ENCODE measurements at places on chromosomes 1 and 21.

DNA sequence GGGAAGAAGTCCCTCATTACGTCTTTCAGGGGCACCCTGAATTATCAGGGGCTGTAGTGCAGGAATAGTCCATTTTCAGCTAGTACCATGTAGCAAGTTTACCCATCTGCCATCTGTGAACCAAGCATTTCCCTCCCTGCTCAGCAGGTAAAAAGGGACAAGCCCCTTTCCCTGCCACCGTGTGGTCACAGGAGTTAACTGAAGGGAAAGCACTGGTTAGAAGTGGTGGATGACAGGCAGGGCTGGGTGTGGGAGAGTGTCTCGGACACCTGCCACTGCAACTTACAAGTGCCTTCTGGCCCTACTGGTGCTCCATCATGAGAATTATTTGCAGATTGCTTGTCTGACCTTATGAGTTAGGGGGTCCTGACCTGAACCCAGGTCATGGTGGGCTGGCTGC lies 32.0 kb upstream of the IGSF5 start:
- DNase-seq: no peak

DNA sequence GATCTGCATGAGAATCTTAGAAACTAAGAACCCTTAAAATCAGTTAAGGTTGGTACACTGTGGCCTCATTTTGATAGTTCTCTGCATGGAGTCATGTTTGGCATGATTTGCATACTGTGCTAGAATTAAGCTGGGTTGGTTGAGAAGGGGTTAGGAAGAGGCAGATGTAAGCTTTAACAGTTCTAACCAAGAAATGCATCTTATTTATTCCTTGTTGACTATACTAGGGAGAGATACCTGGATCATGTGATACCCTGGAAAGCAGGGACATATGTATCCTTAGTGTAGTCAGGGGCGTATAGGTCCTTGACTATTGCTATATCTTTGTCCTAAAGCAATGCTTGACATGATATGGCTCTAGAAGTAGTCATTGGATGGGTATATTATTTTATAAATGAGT lies 41.0 kb downstream of the CDC42 start:
- DNase-seq: no peak

DNA sequence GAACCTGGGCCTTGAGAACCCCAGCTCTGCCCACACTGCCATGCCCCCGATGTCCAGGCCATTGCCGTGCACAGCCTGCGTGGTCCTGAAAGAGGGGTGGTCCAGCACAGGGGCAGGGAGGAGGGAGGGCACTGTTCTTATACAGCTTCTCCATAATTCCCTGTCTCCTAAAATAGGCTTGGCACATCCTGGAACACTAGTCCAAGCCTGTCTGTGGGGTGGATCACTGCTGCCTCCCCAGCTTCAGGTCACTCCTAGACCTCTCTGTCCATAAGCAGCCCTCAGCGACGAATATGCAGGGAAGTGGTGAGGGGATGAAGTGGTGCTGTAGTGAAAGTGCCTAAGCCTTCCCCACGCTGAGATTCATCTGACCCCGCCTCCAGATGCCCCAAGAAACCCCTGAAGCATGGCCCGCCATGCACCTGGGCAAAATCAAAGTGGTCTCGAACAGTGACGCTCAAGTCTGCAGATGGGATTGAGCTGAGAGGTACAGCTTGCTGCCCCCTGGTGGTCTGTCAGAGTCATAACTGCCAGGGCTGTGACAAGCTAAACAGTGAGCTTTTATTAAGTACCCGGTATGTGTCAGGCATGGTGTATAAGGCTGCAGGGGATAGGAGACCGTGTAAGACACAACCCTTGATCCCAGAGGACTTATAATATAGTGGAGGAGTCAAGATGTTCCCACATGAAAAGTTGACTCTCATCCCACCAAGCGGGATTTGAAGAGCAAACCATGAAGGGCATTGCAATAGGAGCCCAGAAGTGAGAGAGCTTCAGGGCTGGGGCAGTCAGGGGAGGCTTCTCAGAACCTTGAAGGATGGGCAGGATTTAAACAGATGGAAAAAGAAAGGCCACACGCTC lies 66.6 kb downstream of the FAM163A start:
- peak; percentile 63 for DNase-seq

- no peak for DNase-seq
These were observed 1.8 kb downstream of the PTBP2 start for GRCh38 chr1:96723377-96723776.

DNA sequence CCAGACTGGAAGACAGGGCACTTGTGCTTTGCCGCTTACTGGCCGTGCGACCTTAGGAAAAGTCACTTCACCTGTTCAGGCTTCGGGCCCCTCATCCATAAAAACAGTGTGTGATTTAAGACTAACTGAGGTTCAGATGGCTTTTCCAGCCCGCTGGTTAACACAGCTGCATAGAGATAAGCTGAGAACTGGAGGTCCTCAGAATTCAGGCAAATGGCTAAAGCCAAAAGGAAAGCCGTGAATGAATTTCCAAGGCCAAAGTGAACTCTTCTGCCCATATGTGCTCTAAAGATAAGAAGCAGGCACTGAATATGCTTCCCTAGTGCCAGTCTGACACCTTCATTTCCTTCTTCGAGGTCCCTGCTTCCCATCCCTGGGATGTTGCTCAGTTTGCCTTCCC lies 23.5 kb upstream of the SARS1 start:
- no peak for DNase-seq

- DNase-seq: no peak
These were observed 37.3 kb upstream of the ASB17 start for GRCh38 chr1:75969550-75969949.

- no peak for DNase-seq
These were observed 40.5 kb upstream of the SLC19A2 start for GRCh38 chr1:169526120-169526832.

- peak; percentile 29 for DNase-seq
These were observed 1.7 kb downstream of the RLF start for GRCh38 chr1:40162753-40163441.

- no peak for DNase-seq
These were observed 248.1 kb upstream of the C1orf105 start for GRCh38 chr1:172172352-172172831.

DNA sequence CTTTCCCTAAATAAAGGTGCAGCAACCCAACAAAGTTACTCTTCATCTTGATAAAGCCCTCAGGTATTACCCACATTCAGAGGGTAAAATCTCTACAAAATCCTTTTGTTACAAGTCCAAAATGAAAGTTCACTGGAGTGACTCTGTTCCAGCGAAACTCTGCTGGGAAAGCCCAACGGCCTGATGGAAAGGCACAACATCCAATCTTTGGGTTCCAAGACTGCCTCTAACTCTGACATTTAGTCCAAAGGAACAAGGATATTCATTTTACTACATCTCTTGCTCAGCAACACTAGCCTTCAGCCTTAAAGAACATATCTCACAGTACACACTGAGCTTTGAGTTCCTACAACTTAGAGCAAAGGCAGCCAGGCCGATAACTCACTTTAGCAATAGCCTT lies 42.1 kb downstream of the TGFBR3 start:
- no peak for DNase-seq

GRCh38 chr1:10510520-10511493 lies 36.1 kb downstream of the PEX14 start:
- peak; percentile 94 for DNase-seq

DNA sequence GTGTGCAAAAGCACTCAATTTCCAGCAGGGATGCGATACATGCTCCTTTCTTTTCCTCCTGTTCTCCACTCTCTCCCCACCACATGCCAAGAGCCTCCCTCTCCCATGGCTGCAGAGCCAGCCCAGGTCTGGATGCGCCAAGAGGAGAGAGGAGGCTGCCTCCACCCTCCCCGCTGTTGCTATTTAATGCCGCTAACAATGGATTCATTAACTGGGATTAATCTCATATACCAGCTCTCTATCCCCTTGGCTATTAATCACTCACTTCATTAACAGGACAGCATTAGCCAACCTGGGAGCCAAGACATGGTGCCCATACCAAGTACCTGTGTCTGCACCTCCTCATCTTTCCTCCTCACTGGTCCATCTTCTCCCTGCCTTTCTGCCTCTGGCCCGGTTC lies 49.1 kb upstream of the SCMH1 start:
- DNase-seq: no peak

DNA sequence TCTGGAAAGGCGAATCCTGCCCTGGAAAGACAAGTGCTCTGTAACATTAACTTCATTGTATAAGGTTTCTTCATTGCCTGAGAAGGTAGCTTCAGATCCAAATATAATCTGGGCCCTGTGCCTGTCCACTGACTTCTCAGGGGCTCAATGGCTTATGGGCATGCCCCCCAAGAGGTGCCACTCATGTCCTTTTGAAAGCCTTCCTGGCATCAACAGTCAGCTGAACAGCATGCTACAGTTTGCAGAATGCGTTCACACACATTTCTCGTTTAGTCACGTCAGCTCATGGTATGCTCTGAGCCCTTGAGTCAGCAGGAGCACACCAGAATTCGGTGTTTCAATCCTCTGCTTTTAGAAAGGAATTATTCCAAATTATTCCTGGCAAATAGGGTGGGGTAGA lies 23.8 kb downstream of the TMCC2 start:
- DNase-seq: no peak

GRCh38 chr1:147600119-147601111 lies 59.1 kb downstream of the BCL9 start:
- peak; percentile 25 for DNase-seq

DNA sequence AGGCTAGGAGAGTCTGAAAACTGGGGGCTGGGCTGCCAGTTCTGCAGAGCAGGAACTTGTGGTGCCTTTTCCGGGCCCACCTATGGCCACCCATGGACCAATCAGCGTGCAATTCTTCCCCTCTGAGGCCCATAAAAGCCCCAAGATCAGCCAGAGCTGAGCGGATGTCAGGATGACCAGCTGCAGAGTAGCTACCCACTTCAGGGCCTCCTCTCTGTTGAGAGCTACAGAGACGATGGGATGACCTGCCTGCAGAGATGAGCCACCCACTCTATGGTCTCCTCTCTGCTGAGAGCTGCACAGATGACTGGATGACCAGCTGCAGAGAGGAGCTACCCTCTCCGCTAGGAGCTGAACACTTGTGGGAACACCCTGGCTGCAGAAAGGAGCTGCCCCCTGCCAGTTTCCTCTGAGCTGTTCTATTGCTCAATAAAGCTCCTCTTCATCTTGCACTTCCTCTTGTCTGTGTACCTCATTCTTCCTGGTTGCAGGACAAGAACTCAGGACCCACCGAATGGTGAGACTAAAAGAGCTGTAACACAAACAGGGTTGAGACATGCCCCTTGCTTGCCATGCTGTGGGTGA lies 12.8 kb upstream of the AADACL4 start:
- no peak for DNase-seq

DNA sequence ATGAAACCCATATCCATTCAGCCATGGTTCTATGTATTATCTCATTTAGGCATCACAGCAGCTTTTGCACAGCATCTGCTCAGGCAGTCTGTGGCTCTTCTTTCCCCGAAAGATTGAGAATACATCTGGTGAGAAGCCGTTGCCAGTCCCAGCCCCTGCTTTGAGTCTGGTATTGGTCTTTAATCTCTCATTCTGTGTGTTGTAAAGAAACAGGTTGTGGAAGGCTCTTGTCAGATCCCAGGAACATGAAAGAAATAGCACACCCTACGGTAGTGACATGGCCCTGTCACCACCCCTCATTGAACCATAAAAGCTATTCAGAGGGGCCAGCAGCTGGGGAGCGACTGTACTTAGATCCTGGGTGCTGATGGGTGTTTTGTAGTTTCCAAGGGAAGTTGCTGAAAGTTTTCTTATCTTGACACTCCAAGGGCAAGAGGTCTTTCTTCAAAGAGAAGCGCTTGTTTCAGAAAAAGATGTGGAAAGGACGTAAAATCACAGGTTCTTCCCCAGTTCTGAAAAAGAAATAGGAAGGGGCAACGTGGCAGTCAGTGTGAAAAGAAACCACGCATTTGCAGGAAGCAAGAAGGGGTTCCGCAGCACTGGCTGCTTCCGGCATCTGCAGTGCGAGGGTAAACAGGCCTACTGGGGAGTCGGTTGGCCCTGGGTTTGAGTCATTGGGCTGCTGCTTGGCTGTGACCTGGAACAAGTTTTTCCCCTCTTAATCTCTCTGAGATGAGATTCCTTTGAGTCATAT lies 145.0 kb downstream of the DHRS3 start:
- no peak for DNase-seq

- DNase-seq: no peak
These were observed 15.9 kb downstream of the HSPA13 start for GRCh38 chr21:14366998-14367397.

GRCh38 chr1:174942547-174943255 lies 57.0 kb upstream of the CACYBP start:
- peak; percentile 27 for DNase-seq

DNA sequence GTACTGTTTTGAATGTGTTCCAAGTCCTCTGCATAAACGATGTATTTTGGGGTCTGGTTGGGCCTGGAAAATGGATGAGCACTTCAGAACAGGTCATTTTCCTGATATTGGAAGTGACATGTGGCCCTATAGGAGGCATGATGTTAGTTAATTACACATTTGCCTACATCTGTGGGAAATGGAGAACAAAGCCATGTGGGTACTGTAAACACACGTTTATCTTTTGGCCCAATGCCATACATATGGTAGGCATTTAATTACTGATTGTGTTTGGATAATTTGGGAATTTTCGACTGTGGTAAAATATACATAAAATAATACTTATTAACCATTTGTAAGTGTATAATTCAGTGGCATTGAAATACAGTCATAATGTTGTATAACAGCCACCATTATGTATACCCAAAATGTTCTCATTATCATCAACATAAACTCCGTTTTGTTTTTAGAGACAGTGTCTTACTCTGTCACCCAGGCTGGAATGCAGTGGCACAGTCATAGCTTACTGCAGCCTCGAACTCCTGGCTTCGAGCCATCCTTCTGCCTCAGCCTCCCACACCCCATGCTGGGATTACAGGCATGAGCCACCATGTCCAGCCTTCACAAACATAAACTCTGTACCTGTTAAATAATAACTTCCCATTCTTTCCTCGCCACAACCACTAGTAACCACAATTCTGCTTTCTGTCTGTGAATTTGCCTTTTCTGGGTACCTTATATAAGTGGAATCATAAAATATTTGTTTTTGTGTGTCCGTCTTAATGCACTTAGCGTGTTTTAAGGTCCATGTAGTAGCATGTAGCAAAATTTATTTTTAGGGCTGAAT lies 11.9 kb upstream of the RNPEP start:
- peak; percentile 43 for DNase-seq

- no peak for DNase-seq
These were observed 77.5 kb downstream of the ZNF648 start for GRCh38 chr1:181984006-181984405.

GRCh38 chr21:14096172-14096571 lies 114.6 kb downstream of the LIPI start:
- DNase-seq: no peak

GRCh38 chr1:231857609-231858135 lies 231.1 kb downstream of the DISC1 start:
- DNase-seq: no peak

- DNase-seq: no peak
These were observed 147.5 kb downstream of the CASZ1 start for GRCh38 chr1:10648689-10649516.

GRCh38 chr1:233373226-233373625 lies 45.7 kb downstream of the MAP3K21 start:
- no peak for DNase-seq

DNA sequence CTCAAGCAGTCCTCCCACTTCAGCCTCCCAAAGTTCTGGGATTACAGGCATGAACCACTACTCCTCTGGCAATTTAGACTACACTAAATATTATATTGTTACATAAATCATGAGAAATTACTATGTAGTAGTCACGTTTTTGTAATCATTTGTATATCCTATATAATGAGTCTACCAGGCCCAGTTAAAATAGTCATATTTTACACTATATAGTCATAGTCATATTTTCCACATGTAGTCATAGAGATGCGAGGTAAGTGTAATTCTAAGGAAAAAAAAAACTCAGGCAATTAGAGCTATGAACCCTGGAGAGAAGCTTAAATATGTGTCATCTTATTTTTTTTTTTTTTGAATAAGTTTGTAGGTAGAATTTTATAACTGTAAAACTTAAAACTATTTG lies 90.0 kb downstream of the FNBP1L start:
- DNase-seq: no peak

GRCh38 chr1:182249201-182249676 lies 142.4 kb downstream of the GLUL start:
- no peak for DNase-seq
